ENCODE measurements at places on chromosomes 1 and 21. TPM values are rescaled to one million over a fixed set of nuclear protein-coding genes. Genes with fewer than 3 reads are reported as not detected.

DNA sequence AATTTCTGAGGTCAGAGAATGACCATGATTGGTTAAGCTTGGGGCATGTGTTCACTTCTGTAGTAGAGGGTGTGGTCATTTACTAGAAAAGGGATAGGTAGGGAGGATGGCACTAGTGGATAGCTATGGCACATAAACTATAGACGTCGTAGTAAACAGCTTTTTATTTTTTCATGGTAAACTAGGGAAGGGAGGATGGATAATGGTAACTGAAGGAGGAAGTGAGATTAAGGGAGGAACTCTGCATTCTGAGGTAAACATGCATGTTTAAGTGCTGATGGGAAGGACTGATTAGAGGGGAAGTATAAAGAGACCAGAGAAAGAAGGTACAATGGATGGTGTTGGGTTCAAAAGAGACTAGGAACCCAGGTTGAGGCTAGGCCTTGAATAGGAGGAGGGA is 26.9 kb downstream of the PTGS2 start:
- H3K36me3 ChIP-seq = no peaks in the 10 kb centered on the region
- H3K4me3 ChIP-seq = no peak overlapping the region
- no peak for DNase-seq
- H3K27ac ChIP-seq = no peak overlapping the region

DNA sequence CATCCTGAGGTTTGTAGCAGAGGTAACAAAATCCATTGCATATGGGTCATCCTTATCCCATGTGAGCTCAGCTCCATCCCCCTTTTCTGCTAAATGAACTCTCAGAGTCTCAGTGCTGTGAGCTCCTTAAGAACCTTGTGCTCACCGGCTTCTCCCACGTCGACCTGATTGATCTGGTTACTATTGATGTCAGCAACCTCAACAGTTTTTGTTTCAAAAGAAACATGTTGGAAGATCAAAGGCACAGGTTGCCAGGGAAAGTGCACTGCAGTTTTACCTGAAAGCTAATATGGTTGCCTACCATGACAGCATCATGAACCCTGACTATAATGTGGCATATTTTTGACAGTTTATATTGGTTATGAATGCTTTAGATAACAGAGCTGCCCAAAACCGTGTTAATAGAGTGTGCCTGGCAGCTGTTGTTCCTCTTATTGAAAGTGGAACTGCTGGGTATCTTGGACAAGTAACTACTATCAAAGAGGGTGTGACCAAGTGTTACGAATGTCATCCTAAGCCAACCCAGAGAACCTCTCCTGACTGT is 131.4 kb downstream of the HS2ST1 start:
- H3K27me3 ChIP-seq = no peaks in the 10 kb centered on the region
- H3K4me1 ChIP-seq = no peaks in the 10 kb centered on the region
- no peaks in the 10 kb centered on the region for H3K36me3 ChIP-seq
- no peak for DNase-seq

GRCh38 chr1:97017895-97018294 is 296.3 kb downstream of the PTBP2 start:
- no peak for DNase-seq
- H3K27me3 ChIP-seq = no peaks in the 10 kb centered on the region
- no peaks in the 10 kb centered on the region for H3K36me3 ChIP-seq

- H3K27ac ChIP-seq = no peak overlapping the region
- no peak overlapping the region for H3K4me3 ChIP-seq
- peaks cover 30% of the 10 kb centered on the region for H3K4me1 ChIP-seq
Measured at GRCh38 chr1:36276688-36277087, 29.5 kb upstream of the SH3D21 start.

DNA sequence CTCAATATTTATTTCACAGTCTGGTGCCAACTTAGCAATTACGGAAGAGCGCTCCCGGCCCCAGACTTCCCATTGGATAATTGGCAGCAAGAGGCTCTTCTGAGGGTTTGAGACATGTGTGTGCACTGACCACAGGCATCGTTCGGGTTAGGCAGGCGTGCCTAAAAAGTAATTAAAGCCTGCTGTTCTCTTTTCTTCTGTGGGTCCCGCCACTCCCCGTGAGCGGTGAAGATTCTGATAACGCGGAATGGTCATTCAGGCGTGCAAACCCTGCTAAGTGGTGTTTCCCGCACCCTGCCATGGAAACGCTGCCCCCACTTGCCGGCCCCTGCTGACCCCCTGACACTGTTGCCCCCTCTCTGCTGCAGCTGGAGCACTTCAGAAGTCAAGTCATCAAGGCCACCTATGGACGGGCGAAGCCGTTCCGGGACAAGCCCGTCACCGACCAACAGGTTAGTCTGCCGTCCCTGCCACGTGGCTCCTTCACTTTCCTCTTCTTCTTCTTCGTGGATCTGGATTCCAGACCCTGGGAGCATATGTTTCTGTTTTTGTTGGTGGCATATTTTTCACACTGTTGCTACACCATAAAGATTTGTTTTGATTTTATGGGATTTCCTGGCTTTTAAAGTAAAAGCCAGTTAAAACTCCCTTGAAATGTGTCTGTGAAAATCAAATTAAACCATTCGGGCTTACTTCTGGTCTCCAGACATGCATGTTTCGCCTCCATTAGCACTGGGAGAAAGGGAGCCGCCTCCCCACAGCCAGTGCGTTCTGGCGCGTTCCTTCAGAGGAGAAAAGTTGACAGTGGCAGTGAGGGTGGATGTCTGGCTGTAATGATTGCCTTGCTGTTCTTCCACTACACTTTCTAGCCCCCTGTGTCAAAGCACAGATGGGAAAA is 79.9 kb downstream of the FHAD1 start:
- no peak for DNase-seq
- H3K27ac ChIP-seq = no peak overlapping the region
- H3K4me3 ChIP-seq = no peak overlapping the region
- H3K36me3 ChIP-seq = no peaks in the 10 kb centered on the region

GRCh38 chr21:42379426-42380215 is 13.3 kb upstream of the TFF1 start:
- no peaks in the 10 kb centered on the region for H3K4me1 ChIP-seq
- H3K4me3 ChIP-seq = no peak overlapping the region
- no peak for DNase-seq
- no peak overlapping the region for H3K27ac ChIP-seq
- peaks cover 19% of the 10 kb centered on the region for H3K27me3 ChIP-seq

DNA sequence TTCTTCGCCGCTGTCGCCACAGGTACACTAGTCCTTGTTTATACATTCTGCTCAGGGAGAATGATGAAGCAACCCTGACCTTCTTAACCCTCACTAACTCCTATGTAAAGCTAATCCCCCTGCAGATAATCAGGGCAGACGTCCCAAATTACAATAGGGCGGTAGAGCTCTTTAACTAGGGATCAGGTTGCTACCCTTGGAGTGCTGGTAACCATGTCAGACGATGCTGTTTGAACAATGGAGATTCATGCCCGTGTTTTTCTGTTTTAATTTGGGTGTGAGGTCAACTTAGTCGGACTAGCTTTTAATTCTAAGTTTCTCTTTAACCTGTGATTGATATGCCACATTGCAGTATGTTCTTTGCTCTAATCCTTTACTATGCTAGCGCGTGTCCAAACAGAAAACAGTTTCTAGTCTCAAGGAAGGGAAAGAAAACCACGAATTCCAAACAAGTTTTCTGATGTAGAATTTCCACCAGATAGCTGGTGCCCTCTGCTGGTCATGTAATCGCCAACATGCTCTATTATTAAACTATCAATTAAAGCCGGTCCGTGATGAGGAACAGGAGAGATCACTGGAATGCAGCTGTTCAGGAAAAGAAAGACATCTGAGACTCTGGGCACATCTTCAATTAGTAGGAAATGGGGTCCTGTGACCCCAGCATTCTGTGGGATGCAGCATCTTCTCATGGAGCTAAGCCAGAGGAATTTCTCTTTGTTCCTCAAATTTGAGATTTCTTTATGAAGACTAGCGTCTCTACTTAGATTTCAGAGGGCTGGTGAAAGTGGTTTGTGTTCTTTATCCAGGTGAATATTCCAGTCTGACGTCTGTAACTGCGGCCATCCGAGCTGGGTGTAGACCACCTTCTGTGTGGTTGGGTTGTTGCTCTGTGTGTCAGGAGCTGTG is 18.3 kb upstream of the VAMP3 start:
- no peaks in the 10 kb centered on the region for H3K4me1 ChIP-seq
- no peaks in the 10 kb centered on the region for H3K27me3 ChIP-seq
- no peaks in the 10 kb centered on the region for H3K36me3 ChIP-seq

DNA sequence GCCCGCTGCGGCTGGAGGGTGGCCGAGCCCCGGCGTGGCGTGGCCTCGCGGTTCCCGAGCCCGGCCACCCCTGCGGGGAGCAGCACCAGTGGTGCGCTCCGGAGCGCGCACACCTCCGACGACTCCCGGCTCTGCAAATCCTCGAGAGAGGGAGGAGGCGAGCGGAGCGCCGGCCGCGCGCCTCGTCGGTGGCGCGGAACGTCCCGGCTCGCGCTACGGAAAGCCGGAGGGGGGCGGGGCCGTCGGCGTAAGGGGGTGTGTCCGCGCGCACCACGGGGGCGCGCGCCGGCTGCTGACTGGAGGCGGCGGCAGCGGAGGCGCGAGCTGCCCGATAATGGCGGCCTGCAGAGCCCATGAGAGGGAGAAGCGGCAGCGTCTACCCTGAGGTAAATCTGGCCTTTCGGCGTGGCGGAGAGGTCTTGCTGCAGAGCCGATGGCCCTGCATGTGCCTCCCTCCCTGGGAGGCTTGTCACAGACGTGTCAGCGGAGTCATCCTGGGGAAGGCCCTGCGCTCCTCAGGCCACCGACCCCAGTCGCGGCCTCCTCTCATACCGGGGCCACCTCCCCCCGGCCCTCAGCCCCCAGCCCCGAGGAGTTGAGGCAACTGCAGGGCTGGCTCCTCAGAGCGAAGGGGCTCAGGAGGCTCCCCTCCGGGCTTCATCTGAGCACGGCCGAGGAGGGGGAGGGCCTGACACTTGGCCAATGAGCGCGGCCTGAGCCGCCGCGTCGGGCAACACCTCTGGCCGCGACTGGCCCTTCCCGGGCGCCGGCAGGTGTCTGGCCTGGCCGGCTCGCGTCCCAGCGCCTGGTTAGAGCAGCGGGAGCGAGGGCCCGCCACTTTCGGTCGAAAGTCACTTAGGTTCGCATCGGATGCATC is at the start of gene PDIK1L:
Gene PDIK1L (plus strand): TSS at position 295 of the 877 bp plus-strand sequence. CDS start 2,485 bp downstream, outside the sequence.
- H3K4me3 ChIP-seq = peak within 1 kb of the TSS; percentile 90
- H3K4me1 ChIP-seq = peaks cover 36% of the 10 kb centered on the region
- H3K27ac ChIP-seq = peak within 1 kb of the TSS; percentile 96
- peak; percentile 95 for DNase-seq
- no peaks in the 10 kb centered on the region for H3K36me3 ChIP-seq
- no peaks in the 10 kb centered on the region for H3K27me3 ChIP-seq

- H3K4me3 ChIP-seq = no peak overlapping the region
- no peak overlapping the region for H3K27ac ChIP-seq
- H3K4me1 ChIP-seq = no peaks in the 10 kb centered on the region
- DNase-seq = no peak
- no peaks in the 10 kb centered on the region for H3K27me3 ChIP-seq
- H3K36me3 ChIP-seq = no peaks in the 10 kb centered on the region
Measured at GRCh38 chr1:51912881-51913280, 34.4 kb upstream of the NRDC start.

DNA sequence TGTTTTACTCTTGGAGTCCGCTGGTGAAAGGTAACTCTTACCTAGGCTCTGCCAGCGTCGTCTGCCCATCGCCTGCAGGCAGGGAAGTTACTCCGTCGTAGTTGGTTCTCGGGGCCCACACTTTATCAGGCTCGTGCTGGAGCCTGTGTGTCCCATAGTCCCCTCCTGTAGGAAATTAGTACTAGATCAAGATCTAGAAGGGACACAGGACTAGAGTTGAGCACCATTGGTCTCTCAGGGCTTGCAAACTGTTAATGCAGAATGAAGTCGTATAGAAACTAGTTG is 940 bp downstream of the SRRM1 start:
- H3K36me3 ChIP-seq = no peaks in the 10 kb centered on the region
- H3K27me3 ChIP-seq = no peaks in the 10 kb centered on the region
- DNase-seq = no peak

GRCh38 chr1:40014812-40015594 is 25.5 kb upstream of the CAP1 start:
- H3K36me3 ChIP-seq = no peaks in the 10 kb centered on the region
- H3K27ac ChIP-seq = no peak overlapping the region
- no peaks in the 10 kb centered on the region for H3K27me3 ChIP-seq
- H3K4me3 ChIP-seq = no peak overlapping the region

GRCh38 chr1:159931795-159932173 is 6.5 kb upstream of the TAGLN2 start:
- no peak for DNase-seq
- no peak overlapping the region for H3K27ac ChIP-seq
- H3K4me3 ChIP-seq = no peak overlapping the region
- H3K36me3 ChIP-seq = no peaks in the 10 kb centered on the region

- no peak overlapping the region for H3K4me3 ChIP-seq
- no peaks in the 10 kb centered on the region for H3K36me3 ChIP-seq
- H3K4me1 ChIP-seq = peaks cover 12% of the 10 kb centered on the region
- H3K27ac ChIP-seq = peak overlapping the region; percentile 55
- H3K27me3 ChIP-seq = no peaks in the 10 kb centered on the region
Measured at GRCh38 chr21:29342363-29342957, 43.7 kb downstream of the BACH1 start.

DNA sequence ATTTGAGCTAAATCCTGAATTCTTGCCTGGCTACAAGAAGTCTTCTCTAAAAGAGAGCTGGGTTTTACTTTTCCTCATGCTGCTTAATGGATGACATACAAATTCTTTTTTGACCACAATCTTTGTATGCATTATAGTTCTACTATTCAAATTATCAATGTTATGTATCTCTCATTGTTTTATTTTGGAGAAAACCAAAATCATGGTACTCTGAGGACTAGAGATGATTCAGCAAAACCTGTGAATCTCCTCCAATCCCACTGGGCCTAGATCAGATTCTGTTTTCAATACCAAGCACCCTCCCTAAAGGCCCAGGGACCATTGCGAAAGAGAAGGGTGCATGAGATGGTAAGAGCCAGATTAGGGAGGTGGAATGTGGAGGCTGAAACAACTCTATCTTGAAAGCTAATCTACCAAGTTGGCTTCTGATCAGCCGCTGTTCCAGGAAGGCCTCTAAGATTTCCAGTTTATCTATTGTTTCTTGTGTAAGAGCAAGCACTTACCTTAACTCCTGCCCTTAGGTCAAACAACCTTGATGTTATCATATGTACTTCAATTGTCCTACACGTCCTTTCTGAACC is 547.2 kb downstream of the PLPP3 start:
- H3K4me1 ChIP-seq = peaks cover 27% of the 10 kb centered on the region
- DNase-seq = no peak
- H3K27ac ChIP-seq = no peak overlapping the region
- no peaks in the 10 kb centered on the region for H3K36me3 ChIP-seq
- H3K27me3 ChIP-seq = no peaks in the 10 kb centered on the region

GRCh38 chr1:161864577-161864976 is 98.5 kb downstream of the ATF6 start:
- no peaks in the 10 kb centered on the region for H3K4me1 ChIP-seq
- DNase-seq = no peak
- no peaks in the 10 kb centered on the region for H3K27me3 ChIP-seq
- no peak overlapping the region for H3K4me3 ChIP-seq
- H3K27ac ChIP-seq = no peak overlapping the region

GRCh38 chr1:71245246-71245645 is 164.4 kb upstream of the ZRANB2 start:
- no peaks in the 10 kb centered on the region for H3K36me3 ChIP-seq
- H3K27me3 ChIP-seq = no peaks in the 10 kb centered on the region
- DNase-seq = no peak
- H3K27ac ChIP-seq = no peak overlapping the region
- no peak overlapping the region for H3K4me3 ChIP-seq

The VPS26C gene
- total RNA-seq = 45.4 TPM

The SPRR2A gene
- not detected for total RNA-seq

The GBP4 gene
- 14.5 TPM for total RNA-seq

The SDC3 gene
- 83.4 TPM for total RNA-seq

The EPHA8 gene
- total RNA-seq = not detected

All from heart left ventricle (tissue), 16 donors.